ENCODE measurements at places on chromosomes 13 and 19.

DNA sequence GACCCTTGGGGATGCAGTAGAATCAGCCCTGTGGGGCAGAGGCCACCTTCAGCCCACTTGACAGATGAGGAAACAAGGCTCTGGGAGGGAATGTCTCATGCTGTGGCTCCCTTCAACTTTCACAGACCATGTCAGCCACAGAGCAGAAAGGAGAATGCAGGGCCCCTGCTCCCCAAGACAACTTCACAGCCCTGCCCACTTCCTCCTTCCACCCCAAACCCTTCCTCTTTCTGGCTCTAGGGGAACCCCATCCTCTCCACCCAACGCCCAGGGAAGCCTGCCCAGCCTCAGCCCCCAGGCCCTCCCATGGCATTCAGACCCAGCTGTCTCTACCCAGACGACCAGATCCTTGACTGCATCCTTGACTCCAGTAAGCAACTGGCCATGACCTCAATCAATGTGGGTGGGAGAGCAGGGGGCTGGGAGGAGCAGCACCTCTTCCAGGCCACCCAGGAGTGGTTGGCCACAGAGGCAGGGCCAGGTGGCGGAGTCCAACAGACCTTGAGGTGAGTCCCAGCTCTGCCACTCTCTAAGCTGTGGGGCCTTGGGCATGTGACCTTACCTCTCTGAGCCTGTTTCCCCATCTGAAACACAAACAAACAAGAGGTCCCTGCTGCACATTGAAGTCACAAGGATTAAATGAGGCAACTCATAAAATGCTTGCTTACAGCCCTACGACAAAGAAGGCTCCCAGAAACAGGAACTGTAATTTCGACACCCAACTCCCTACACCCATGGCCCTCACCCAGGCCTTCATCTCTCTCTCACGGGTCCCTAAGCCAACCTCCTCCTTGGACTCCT, 15.8 kb downstream of the DEDD2 start:
- DNase-seq = no peak

DNA sequence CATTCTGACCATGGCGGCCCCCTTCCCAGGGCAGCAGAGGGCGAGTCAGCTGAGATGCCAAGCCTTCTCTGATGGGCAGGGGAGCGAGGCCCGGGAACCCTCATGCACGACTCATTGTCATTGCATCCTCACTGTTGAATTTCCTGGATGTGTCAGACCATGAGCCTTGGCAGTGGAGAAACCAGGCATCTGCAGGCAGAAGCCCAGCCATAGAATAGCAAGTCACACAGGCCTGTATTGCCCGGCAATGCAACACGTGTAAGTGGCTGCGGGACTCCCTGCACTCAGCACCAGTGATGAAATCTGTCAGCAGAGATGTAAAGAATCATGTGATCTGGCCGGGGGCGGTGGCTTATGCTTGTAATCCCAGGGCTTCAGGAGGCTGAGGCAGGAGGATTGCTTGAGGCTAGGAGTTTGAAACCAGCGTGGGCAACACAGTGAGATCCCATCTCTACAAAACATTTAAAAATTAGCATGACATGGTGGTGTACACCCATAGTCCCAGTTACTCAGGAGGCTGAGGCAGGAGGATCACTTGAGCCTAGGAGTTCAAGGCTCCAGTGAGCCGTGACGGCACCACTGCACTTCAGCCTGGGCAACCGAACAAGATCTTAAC, 199.7 kb downstream of the KATNAL1 start:
- no peak for DNase-seq

- no peak for DNase-seq
Observed at GRCh38 chr13:97212601-97213040, 9.5 kb upstream of the MBNL2 start.

DNA sequence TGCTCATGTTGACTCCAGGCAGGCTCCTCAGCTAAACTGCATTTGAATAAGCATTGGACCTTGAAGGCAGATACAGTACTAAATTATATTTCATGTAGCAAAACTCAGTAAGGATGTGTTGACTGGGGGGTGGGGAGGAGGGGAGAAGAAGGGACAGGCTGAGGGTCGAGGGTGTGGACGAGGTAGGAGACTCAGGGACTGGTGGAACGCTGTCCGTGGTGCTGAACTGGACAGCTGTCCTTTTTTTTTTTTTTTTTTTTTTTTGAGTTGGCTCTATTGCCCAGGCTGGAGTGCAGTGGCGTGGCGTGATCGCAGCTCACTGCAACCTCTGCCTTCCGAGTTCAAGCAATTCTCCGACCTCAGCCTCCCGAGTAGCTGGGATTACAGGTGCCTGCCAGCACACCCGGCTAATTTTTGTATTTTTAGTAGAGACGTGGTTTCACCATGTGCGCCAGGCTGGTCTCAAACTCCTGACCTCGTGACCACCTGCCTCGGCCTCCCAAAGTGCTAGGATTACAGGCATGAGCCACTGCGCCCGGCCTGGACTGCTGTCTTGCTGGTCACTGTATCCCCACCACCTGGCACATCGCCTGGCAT, 33.2 kb upstream of the CASP14 start:
- DNase-seq = peak; percentile 32

GRCh38 chr19:16293118-16294091, 31.2 kb upstream of the KLF2 start:
- DNase-seq = peak; percentile 88

- no peak for DNase-seq
Observed at GRCh38 chr19:50518091-50519005, 4.6 kb upstream of the ASPDH start.

- no peak for DNase-seq
Observed at GRCh38 chr13:90577726-90578125, 769.8 kb upstream of the MIR17HG start.

DNA sequence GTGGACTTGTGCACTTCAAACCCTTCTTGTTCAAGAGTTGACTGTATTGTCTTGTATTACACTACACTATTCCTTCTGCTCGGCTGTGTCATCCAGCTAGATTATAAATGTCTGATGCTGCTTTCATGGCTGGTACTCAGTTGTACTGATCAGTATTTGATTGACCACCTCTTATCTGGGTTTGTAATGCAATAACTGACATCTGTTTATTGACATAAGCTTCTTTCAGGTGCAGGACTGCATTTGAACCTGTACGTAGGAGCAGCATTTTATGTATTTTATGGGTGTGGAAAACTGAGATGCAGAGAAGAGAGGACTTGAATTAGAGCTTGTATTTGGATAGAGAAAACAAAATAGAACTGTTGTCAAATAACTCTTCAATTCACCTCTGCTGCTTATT, 309.2 kb downstream of the FGF9 start:
- DNase-seq = no peak

GRCh38 chr13:25649001-25649633, 277.3 kb downstream of the ATP8A2 start:
- no peak for DNase-seq

GRCh38 chr13:44363631-44364344, 9.8 kb upstream of the SERP2 start:
- DNase-seq = no peak

DNA sequence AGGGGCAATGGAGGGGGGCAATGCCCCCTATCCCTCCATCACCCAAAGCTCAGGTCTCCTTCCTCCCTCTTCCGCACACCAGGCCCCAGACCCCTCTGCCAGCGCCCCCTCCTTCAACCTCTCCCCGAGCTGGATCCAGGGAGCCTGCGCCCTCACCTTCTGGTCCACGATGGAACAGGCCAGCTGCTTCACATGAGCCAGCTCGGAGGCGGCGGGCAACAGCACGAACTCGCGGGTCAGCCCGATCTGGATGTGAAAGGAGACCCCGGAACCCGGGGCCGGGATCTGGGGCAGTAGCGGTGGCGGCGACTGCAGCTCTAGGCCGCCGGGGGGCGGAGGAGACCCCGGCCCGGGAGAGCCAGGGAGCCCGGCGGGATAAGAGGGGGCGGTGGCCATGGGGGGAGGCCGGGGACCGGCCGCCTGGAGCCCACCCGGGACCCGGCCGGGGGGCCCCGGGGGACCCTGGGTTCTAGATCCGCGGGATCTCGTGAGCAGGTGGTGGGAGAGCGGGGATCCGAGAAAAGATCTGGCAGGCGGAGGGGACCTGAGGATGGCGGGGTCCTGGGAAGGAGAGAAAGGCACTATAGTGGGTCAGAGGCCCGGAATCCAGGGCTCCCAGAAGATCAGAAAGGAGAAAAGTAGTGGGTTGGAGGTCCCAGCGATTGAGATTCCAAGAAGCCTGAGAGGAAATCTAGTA, 791 bp downstream of the PRKD2 start:
- DNase-seq = no peak

DNA sequence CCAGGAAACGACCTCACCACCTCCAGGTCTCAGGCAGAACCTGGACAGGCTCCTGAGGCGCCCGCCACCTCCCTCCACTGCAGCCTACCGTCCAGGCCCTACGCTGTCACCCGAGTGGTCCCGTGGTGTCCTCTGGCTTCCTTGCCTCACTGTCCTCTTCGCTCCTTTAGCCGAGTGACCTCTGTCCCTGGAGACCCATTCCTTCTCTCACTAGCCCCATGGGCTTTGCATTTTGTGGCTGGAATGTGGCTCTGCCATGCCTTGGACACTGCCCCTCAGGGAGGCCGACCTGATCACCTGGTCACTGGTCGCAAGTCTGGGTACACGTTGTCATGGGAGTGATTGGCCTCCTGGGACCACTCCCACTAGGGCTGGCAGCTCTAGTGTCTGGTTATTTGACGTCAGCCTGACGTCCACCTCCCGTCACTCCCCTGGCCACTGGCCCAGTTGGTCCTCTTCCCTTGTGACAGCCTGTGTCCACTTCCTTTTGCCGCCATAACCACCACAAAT, 17.9 kb downstream of the SLC25A42 start:
- no peak for DNase-seq

GRCh38 chr13:24060993-24061392, 99.5 kb upstream of the SPATA13 start:
- no peak for DNase-seq
